ENCODE measurements at places on chromosomes 7 and 10.

GRCh38 chr10:95237376-95238170, 43.5 kb downstream of the ACSM6 start:
- DNase-seq, result no peak

- DNase-seq, result no peak
Measured at GRCh38 chr7:43664681-43665080, 64.6 kb downstream of the COA1 start.

GRCh38 chr7:128162666-128163065, 78.4 kb upstream of the LEP start:
- DNase-seq, result no peak

DNA sequence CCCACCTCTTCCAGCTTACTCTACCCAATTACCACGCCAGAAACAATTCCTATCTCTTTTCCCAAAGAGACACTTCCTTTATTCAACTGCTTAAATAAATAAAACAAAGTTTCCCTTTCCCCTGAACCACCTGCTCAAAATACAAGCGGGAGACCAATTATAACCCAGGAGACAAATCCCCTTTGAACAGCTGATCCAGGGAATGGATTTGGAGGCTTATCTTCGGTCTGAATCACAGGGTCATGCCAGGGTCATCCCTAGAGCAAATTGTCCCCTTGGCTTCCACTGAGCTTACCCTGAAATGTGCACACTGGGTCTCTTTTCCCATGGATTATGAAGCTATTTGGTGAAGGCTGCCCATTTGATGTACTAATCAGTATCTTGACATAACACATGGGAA, 99.9 kb upstream of the JAZF1 start:
- no peak for DNase-seq

GRCh38 chr10:111113961-111114757, 37.3 kb downstream of the ADRA2A start:
- DNase-seq, result no peak

DNA sequence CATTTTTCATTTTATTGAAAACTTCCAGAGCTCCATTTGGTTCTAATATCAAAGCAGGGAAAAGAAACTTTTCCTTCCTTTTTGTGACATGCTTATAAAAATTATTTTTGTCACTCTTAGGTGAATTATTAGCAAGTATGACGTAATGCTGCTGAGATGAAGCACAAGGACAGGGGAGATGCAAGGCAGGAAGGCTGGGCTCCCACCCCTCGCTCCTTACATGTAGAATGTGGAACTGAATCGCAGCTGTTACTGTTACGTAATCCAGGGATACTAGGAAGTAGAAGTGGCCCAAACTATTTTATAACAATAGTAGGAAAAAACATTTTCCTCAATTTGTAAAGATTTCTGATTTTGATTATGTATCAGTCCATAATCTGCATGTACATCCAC, 17.1 kb upstream of the GTPBP4 start:
- DNase-seq, result no peak

DNA sequence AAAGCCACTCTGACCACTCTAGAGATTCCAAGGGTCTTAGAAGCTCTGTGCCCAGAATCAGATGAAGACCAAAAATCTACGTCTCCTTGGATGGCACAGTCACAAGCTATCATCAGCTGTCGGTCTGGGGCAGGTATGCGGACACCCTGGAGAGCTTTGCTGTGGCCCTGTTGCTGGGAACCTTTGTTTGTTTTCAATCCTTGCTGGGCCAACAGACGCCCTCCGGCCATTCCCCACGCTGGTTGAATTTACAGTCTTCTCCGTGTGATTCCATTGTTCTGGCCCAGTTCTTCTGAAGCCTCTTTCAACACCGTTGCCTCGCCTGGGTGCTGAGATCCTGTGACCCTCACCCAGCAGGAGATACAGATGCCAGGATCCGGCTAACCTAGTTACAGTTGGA, 149.4 kb upstream of the PFKP start:
- DNase-seq, result no peak

DNA sequence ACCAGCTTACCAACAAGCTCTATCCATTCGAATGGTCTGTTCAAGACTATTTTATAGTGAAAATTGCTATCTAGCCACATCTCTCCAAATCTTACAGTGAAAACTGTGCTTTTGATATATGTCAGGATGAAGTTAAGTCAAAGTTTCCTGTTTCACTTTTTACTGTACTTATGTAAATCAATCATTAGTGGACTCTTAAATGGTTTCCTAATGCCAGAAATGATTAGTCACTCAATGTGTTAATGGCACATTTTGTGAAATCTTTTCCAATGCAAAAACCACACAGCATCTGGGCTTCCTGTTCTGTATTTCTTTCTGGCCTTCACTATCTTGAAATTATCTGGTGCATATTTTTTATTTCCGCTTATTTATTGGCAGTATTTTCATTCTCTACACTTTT, 87.3 kb upstream of the STEAP1B start:
- DNase-seq, result no peak

- DNase-seq, result no peak
Measured at GRCh38 chr7:103396471-103396870, 49.0 kb downstream of the PSMC2 start.

DNA sequence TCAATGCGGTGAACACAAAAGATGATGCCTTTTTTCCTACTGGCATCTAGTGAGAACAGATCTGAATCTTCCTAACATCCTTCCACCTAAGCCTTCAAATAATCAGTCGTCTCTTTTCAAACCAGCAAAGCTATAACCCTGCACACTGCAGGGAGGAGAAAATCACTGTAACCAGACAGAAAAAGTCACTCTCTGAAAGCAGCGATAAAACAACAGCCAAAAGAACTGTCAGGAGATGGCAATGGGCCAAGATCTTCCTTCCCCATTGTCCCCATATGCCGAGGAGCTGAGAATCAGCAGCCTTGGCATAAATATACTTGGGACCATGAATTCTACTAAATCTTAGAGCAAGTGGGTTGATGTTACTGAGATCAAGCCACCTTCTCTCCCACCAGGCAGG, 13.1 kb downstream of the FZD9 start:
- no peak for DNase-seq

GRCh38 chr7:31761646-31762045, 74.6 kb downstream of the PPP1R17 start:
- DNase-seq, result no peak

GRCh38 chr7:100545360-100546128, 6.5 kb downstream of the AGFG2 start:
- peak; percentile 65 for DNase-seq

GRCh38 chr10:27947540-27947939, 51.3 kb downstream of the ODAD2 start:
- DNase-seq, result no peak

GRCh38 chr10:124356701-124357560, 61.8 kb downstream of the OAT start:
- DNase-seq, result no peak

- DNase-seq, result no peak
Measured at GRCh38 chr7:90988996-90989765, 275.1 kb upstream of the FZD1 start.

GRCh38 chr7:95132500-95132899, 191.8 kb downstream of the PON1 start:
- no peak for DNase-seq

- DNase-seq, result no peak
Measured at GRCh38 chr10:60349426-60349825, 40.2 kb downstream of the ANK3 start.

DNA sequence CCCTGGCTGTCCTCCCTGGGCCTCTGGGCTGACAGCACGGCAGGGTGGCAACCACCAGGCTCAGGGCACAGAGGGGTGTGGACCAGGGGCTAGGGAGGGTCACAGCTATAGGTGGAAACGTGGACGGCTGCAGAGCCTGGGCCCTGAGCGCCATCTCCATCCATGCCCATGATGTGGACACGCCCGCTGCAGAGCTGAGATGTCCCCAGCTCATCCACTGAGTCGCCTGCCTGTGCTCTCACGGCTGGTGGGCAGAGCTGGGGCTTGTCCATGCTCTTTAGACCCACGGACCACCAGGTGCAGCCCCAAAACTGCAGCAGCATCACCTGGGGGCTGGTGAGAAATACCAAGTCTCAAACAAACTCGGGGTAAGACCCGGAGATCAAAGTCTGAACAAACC, 16.1 kb downstream of the TECPR1 start:
- DNase-seq, result no peak

DNA sequence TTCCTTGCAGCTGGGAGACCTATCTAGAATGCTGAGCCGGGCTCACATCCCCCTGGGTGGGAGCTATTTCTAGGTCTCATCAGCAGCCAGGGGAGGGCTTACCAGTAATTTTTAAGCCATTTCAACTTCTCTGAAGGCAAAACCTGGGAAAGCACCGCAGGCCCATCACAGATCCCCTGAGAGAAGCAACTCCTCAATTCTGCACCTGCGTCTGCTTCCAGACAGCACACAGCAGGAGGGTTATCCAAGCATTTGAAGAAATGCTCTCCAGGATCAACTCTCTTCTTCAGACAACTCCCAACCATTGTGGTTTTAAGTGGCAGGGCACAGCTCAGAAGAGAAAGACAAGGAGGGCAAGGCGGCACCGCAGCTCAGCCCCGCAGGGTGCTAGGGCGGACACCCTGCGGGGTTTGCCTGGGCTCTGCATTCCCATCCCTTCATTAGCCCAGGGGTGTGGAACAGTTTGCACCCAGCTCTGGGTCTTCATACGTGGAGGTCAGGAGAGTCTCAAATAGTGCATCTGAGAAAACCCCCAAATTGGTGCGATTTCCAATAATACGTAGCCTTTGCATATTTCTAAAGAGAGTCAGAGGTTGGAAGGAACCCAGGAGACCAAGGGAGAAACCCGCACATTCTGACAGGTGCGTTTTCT, 618.7 kb downstream of the DNAJB6 start:
- DNase-seq, result no peak

DNA sequence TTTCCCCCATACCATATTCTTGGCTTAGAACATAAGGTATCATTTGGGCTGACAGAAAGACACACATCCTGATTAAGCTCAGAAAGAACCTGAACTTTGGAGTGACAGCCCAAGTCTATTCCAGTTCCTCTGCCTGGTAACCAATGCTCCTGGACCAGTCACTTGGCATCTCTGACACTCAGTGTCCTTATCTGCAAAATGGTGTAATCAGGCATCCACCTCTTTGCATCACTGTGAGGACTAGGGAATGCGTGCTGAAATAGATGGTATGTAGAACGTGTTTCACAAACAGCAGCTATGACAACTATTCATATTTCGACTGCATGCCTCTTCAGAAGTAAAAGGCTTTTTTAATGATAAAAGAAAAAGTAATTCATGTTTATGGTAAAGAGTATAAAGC, 26.2 kb upstream of the PIK3AP1 start:
- DNase-seq, result no peak

DNA sequence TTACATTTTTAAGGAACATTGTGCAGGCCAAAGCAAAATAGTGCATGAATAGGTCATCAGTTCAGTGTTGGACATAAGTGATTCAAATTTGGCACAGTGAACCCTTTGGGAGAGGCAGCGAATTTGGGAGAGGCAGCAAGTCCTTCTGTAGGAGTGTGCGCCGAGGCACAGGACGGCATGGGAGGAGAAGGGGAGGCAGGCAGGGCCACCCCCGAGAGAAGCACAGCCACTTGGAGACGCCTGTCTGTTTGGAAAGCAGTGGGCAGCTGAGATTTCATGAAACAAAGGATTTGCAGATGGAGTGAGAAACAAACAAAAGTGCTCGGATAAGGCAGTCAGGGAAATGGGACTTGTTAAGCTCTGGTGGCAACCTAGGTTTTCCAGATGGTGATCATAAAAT, 30.6 kb downstream of the VIPR2 start:
- no peak for DNase-seq

All from stimulated activated CD4-positive, alpha-beta T cell treated with anti-CD3 and anti-CD28 coated beads, Interleukin-2, amount 100 ng/mL, for 24 hours (primary cell).